ENCODE measurements at places on chromosomes 1 and 21. TPM values are rescaled to one million over a fixed set of nuclear protein-coding genes. Genes with fewer than 3 reads are reported as not detected.

DNA sequence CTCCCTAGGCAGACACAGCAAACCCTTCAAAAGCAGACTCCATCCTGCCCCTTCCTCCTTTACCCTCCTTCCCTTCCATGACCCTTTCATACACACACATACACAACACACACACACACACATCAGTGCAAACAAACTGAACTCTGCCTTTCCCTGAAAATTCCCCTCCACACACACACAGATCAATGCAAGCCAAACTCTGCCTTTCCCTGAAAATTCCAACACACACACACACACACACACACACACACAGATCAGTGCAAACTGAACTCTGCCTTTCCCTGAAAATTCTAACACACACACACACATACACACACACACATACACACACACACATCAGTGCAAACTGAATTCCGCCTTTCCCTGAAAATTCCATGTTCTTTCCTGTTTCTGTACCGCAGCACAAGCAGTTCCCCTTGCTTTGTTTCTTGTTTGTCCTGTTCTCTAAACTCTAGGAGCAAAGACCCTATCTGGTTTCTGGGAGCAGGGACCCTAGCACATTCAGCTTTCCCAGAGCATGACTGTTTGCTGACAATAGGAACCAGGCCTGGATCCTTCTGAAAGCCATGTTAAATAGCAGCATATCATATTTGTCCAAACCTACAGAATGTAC, 91.0 kb downstream of the PTPN14 start:
- no peak for DNase-seq

DNA sequence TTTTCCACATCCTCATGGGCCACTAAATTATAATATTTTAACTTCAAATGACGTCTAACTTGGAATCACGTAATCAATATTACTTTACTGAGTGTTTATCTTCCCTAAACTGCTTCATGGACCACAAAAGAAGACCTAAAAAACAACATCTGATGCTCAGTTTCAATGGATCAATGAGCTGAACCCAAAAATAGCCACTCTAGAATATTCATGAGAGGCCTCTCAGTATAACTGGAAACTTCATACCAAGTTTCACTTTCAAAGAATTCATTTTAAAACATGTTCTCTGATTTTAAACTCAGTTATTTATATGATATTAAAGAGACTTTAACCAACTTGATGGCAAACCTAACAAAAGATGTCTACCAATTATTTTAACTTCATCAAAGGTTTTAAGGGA, 23.7 kb upstream of the TIAM1 start:
- no peak for DNase-seq

DNA sequence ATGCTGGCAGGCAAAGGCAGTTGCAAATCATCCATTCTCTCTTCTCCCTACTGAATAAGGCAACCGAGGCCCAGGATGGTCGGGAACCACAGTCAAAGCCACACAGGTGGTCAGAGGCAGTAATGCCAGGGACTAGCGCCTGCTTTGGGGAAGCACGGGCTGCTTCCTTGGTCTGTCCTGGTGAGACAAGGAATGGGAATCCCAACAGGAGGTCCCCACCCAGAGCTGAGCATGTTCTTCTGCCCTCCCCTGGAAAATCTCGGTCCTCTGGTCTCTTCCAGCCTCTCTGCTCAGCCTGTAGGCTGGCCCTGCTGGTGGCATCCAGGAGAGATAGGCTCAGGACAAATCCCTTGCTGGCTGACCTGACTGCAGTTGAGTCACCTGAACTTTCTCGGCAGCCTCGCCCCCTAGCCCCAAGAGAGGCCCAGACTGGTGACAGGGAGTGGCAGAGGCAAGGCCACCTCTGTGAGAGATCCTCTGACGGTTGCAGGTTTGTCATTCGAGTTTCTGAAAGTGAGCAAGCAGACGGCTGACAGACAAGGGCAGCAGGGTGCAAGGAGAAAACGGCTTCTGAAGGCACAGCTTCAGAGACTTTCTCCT, 5.8 kb downstream of the OLIG1 start:
- no peak for DNase-seq

DNA sequence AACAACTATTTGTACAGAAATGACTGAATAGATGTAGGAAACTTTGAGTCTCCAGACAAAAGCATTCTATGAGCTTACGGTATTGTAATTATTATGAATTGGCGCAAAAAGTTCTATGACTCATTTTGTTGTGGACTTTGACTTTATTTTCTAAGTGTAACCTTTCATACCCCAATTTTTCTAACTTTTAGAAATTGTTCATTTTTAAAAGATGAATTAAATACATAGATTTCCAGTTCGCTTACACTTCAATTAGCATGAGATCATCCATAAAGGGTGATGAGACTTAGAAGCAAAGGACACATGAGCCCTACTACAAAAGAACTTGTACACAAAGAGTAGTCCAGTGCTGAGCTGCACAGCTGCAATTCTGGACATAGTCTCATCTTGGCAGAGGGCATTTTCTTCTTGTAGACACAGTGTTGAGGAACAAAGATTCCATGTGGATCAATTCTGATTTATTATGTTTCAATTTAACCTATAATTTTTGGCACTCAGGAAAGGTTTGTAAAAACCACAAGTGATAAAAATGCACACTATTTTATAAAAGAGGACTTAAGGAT, 431.1 kb downstream of the LRRIQ3 start:
- no peak for DNase-seq

GRCh38 chr1:117608115-117608615, 2.3 kb downstream of the TENT5C start:
- DNase-seq: no peak

DNA sequence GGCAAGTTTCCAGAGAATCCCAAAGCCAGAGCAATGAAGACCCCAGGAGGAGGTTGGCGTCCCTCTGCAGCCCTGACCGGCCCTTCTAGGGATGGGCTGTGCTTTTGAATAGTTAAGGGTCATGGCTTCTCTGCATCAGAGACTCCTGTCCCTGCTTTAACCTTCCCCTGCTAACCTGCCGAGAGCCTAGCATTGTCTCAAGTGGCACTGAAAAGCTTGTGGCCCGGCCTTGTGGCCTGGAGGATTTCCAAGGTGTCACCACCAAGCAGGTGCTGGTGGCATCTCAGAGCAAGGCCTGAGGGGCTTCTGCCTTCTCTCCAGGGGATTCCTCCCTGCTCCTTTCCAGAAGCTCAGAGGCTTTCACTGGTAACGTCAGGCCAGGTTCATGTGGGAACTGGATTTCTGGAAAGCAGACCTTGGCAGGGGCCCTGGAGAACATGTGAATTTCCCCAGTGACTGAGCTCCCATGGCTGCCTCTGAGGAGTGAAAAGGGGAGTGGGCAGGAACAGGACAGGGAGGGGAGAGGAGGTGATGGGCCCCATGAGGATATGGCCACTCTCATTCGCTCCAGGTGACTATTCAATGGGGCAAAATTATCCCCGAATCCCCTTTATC, 409.9 kb downstream of the PTPRU start:
- no peak for DNase-seq

DNA sequence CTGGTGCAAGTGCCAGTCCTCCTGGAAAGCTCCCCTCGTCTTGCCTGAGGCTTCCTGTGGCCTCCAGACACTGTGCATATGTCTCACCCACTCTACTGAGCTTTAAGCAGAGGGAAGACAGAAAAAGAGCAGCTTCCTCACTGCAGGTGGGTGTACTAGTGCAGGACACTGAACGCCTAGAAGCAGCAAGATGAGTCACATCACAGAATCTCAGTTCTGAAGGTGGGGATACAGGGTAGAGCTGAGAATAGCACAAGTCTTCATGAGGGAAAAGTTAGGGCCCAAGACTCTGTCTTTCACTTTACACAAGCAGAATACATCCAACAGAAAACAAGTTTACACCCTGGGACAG, 37.4 kb downstream of the PCAT6 start:
- DNase-seq: no peak

Gene RBP7
- 15.7 TPM for total RNA-seq

Gene FMO1
- total RNA-seq: 4.1 TPM

Gene S100A16
- total RNA-seq: 60.7 TPM

Gene PDXK
- total RNA-seq: 49.6 TPM

Gene TSPAN2
- 3.4 TPM for total RNA-seq

Gene SCAMP3
- total RNA-seq: 37.5 TPM

Measured in ovary (tissue), 10 donors.